ENCODE measurements at places on chromosomes 2 and 18. TPM values are rescaled to one million over a fixed set of nuclear protein-coding genes. Genes with fewer than 3 reads are reported as not detected.
A peak's percentile ranks its signal among the peaks of the same experiment; 100 is the strongest.

The CPO gene
- total RNA-seq = 1.1 TPM

The UGT1A10 gene
- total RNA-seq = not detected

DNA sequence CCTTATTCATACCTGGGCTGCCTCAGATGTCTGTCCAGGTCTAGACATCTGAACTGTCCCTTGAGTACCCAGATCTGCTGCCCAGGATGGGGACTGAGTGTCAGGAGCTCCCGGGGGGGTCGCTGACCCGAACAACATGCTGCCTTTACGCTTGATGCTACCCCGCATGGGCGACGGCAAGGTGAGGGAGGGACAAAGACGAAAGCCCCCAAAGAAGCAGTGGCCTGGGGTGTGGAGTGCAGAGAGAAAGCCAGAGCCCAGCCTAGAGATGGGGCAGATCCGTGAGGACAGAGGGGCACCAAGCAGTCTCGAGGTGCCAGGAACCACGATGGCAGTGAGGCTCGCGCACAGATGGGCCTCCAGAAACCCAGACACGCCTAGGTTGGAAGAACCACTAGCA lies 234.7 kb downstream of the ATAD2B start:
- peak; percentile 37 for DNase-seq

- no peak for DNase-seq
These were observed 144.1 kb upstream of the STK17B start for GRCh38 chr2:196315388-196316049.

The FEV gene
- total RNA-seq = not detected

The TRABD2A gene
- total RNA-seq = 0.36 TPM

DNA sequence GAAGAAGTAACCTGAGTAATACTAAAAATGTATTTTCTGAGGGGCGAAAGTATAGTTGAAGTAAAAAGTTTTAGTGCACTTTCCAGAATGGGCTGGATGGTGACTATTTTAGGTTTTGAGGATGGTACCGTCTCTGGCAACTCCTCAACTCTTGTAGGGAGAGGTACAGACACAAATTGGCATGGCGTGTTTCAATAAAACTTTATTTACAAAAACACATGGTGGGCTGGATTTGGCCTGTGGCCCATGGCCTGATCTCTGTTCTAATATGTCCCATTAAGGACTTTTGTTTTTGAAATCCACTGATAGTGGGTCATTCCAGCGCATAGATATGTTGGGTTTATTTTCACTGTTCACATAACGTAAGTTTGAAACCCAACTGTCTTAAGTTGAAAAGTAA lies 132.8 kb downstream of the AGAP1 start:
- DNase-seq = no peak

The SETBP1 gene
- total RNA-seq = 72.4 TPM

- DNase-seq = no peak
These were observed 89.0 kb upstream of the PNPT1 start for GRCh38 chr2:55782528-55783173.

- DNase-seq = no peak
These were observed 64.7 kb downstream of the EMILIN2 start for GRCh38 chr18:2911533-2911932.

DNA sequence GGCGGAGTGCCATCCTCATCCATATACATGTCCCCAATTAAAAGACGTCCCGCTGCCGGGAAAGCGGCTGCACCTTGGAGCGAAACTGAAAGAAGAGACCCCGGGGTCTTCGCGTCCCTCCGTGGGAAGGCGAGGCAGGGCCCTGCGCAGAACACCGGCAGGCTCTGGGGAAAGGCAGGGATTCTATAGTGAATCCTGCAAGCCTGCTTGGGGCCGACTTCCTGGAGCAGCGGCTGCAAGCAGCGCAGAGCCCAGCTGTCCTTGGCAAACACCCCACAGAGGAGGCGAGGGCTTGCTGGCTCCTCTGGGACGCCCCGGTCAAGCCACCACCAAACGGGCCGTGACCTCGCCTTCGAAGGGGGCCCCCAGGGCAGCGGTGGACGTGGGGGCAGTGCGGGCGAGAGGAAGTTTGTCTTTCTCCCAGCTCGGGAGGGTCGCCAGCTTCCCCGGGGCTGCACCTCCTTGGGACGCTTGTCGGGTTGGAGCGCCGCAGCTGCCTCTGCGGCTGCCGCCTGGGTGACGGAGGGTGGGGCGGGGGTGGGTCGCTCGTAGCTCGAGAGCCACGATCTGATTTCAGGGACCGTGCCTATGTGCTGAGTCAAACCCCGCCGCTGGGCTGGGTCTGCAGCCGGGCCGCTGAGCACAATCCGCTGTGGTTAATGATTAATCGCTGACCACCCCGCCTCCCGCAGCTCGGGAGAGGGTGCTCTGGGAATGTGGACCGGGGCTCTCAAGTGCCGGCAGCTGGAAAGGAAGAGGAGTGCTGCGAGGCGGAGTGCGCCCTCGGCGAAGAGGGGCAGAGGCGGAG lies 486 bp upstream of the GPR39 start:
- DNase-seq = peak; percentile 78

GRCh38 chr2:227295806-227296205 lies 29.2 kb upstream of the MFF start:
- no peak for DNase-seq

The SLC16A14 gene
- 0.68 TPM for total RNA-seq
